ENCODE measurements at places on chromosomes 16 and 17. TPM values are rescaled to one million over a fixed set of nuclear protein-coding genes. Genes with fewer than 3 reads are reported as not detected.

Gene KRTAP4-9
- not detected for total RNA-seq

Gene RDM1
- total RNA-seq, result not detected

DNA sequence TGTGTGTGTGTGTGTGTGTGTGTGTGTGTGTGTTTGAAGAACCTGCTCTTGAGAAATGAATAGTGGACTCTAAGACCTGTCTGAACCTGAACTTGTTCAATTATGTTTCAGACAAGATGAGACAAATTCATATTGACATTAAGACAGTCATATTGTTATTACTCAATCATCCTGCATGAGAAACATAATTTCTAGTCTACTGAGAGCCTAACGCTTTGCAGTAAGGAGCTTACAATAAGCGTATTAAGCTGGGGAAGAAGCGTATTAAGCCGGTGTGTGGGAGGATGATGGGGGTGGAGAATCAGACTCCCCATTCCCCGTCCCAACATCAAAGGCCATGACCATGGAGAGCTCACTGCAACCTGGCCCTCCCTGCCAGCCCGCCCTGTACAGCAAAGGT is 22.4 kb upstream of the MNT start:
- H3K4me1 ChIP-seq, result peaks cover 12% of the 10 kb centered on the region
- no peak for DNase-seq
- H3K4me3 ChIP-seq, result no peak overlapping the region
- H3K27ac ChIP-seq, result no peak overlapping the region
- H3K27me3 ChIP-seq, result no peaks in the 10 kb centered on the region
- H3K36me3 ChIP-seq, result peaks cover 6% of the 10 kb centered on the region

Gene CCL5
- 7.1 TPM for total RNA-seq

Gene KCNAB3
- total RNA-seq, result not detected

GRCh38 chr17:19987897-19988296 is 10.3 kb upstream of the AKAP10 start:
- no peak overlapping the region for H3K27ac ChIP-seq
- H3K4me3 ChIP-seq, result no peak overlapping the region
- no peaks in the 10 kb centered on the region for H3K4me1 ChIP-seq
- DNase-seq, result no peak
- H3K27me3 ChIP-seq, result no peaks in the 10 kb centered on the region

Gene OTOP3
- not detected for total RNA-seq

- H3K4me3 ChIP-seq, result no peak overlapping the region
- no peaks in the 10 kb centered on the region for H3K27me3 ChIP-seq
- H3K36me3 ChIP-seq, result no peaks in the 10 kb centered on the region
- H3K4me1 ChIP-seq, result no peaks in the 10 kb centered on the region
Observed at GRCh38 chr16:76955629-76956028, 235.4 kb upstream of the MON1B start.

DNA sequence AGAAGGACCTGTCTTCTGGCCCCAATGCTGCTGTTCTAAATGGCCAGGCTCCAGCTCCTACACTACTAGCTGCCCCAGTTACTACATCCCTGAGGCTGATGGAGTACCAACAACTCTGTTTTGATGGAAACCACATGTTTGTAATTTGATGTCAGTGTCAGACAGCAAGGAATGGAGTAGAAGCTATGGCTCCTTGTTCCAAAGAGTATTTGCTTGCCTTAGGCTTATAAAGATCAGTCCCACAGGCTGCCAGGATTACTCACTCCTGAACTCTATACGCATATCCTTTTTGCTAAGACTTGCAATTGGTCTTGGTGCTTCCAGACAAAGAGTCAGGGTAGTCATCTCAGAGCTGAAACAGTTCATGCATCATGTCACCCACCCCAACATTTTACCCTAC is 139.6 kb downstream of the HS3ST3A1 start:
- H3K27me3 ChIP-seq, result no peaks in the 10 kb centered on the region

Gene TEPSIN
- total RNA-seq, result 70.8 TPM

GRCh38 chr17:82862737-82863382 is 23.0 kb upstream of the ZNF750 start:
- DNase-seq, result no peak
- no peaks in the 10 kb centered on the region for H3K27me3 ChIP-seq
- H3K4me1 ChIP-seq, result peaks cover 3% of the 10 kb centered on the region
- H3K36me3 ChIP-seq, result no peaks in the 10 kb centered on the region
- H3K4me3 ChIP-seq, result no peak overlapping the region

- H3K27ac ChIP-seq, result no peak overlapping the region
- no peaks in the 10 kb centered on the region for H3K36me3 ChIP-seq
- no peaks in the 10 kb centered on the region for H3K27me3 ChIP-seq
- DNase-seq, result no peak
Observed at GRCh38 chr17:72273289-72274056, 152.7 kb downstream of the SOX9 start.

DNA sequence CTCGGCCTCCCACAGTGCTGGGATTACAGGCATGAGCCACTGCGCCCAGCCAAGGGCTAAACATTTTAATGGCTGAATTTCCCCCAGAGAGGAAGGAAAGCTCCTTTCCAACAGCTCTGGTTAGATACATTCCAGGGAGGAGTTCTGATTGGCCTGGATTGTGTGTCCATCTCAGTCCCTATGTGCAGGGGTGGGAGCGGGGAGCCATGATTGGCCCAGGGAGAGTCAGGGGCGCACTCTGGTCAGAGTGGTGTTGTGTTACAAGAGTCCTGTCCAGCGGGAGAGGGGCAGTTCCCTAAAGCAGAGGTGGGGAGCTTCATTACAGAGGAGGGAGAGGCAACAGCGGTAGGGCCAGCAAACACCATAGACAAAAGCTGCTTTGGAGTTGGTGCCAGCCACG is 75.0 kb downstream of the RAP1GAP2 start:
- no peak for DNase-seq
- no peak overlapping the region for H3K4me3 ChIP-seq
- no peaks in the 10 kb centered on the region for H3K36me3 ChIP-seq
- no peaks in the 10 kb centered on the region for H3K27me3 ChIP-seq
- H3K27ac ChIP-seq, result no peak overlapping the region
- peaks cover 3% of the 10 kb centered on the region for H3K4me1 ChIP-seq

Gene IL21R
- 0.14 TPM for total RNA-seq

- H3K27ac ChIP-seq, result no peak overlapping the region
- H3K4me1 ChIP-seq, result no peaks in the 10 kb centered on the region
- no peak overlapping the region for H3K4me3 ChIP-seq
- no peaks in the 10 kb centered on the region for H3K27me3 ChIP-seq
- no peak for DNase-seq
Observed at GRCh38 chr17:68662037-68662432, 60.9 kb upstream of the FAM20A start.

Gene AOC3
- 146 TPM for total RNA-seq

GRCh38 chr16:9176547-9177418 is 85.3 kb downstream of the HAPSTR1 start:
- H3K36me3 ChIP-seq, result no peaks in the 10 kb centered on the region
- DNase-seq, result no peak
- H3K4me3 ChIP-seq, result no peak overlapping the region
- H3K27me3 ChIP-seq, result no peaks in the 10 kb centered on the region

Gene PRKCB
- total RNA-seq, result 3.4 TPM

Gene EPN3
- total RNA-seq, result not detected

GRCh38 chr17:55155856-55156560 is 108.8 kb upstream of the HLF start:
- H3K27ac ChIP-seq, result no peak overlapping the region
- no peak overlapping the region for H3K4me3 ChIP-seq
- no peaks in the 10 kb centered on the region for H3K27me3 ChIP-seq
- H3K4me1 ChIP-seq, result no peaks in the 10 kb centered on the region
- no peak for DNase-seq

Gene HAGHL
- total RNA-seq, result 6.4 TPM

DNA sequence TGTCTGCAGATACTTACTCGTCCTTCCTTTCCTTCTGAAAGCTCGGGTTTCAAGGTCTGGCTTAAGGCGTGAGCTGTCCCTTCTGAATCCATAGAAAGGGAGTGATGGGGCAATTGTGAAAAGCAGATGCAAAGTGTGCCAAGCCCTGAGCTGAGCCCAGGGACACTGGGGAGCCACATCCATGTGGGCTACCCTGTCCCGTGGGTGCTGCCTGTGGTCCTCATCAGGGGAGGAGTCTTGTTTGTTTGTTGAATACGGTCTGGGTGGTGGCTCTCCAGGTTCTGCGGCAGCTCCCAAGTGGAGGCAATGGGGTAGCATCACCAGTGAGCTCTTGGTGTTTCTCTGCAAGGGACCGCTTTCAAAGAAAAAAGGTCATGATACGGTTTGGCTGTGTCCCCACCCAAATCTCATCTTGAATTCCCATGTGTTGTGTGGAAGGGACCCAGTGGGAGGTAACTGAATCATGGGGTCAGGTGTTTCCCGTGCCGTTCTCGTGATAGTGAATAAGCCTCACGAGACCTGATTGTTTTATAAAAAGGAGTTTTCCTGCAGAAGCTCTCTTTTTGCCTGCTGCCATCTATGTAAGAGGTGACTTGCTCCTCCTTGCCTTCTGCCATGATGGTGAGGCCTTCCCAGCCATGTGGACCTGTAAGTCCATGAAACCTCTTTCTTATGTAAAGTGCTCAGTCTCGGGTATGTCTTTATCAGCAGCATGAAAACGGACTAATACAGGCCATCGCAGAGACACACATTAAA is 1.0 kb upstream of the ALG1 start:
- H3K27ac ChIP-seq, result peak overlapping the region; percentile 80
- peaks cover 9% of the 10 kb centered on the region for H3K4me1 ChIP-seq
- H3K36me3 ChIP-seq, result no peaks in the 10 kb centered on the region
- H3K27me3 ChIP-seq, result no peaks in the 10 kb centered on the region
- DNase-seq, result no peak

GRCh38 chr16:67040906-67041305 is 12.0 kb downstream of the CBFB start:
- H3K36me3 ChIP-seq, result no peaks in the 10 kb centered on the region
- H3K27ac ChIP-seq, result no peak overlapping the region
- no peak for DNase-seq
- H3K4me3 ChIP-seq, result no peak overlapping the region
- H3K27me3 ChIP-seq, result no peaks in the 10 kb centered on the region

DNA sequence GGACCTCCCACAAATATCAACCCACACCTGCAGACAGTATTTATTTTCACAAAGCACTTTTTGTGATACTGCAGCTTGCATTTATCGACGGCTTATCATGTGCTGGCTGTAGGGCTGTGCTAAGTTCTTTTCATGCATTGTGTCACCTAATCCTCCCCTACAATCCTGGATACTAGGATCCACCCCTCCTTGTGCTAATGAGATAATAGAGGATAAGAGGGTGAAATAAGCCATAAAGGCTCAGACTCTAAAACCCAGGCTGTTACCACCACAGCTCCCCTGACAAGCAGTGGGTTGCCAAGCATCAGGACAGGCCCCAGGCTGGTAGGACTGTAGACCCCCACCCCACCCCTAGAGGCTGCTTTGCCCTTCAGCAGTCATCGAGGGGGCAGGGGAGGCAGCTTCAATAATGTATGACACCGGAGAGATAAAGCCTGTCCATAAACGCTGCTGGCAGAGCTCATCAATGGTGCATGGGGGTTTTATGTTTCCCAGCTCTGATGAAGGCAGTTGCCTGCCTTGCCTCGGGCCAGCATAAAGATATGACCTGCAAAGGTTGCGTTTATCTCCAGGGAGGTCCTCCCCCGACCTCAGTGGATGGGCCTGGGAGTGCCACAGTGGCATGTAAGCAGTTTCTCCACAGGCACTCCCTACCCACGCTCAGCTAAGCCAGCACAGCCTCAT is 73.9 kb upstream of the C16orf82 start:
- no peak overlapping the region for H3K27ac ChIP-seq
- H3K4me1 ChIP-seq, result no peaks in the 10 kb centered on the region
- H3K4me3 ChIP-seq, result no peak overlapping the region
- no peaks in the 10 kb centered on the region for H3K27me3 ChIP-seq

DNA sequence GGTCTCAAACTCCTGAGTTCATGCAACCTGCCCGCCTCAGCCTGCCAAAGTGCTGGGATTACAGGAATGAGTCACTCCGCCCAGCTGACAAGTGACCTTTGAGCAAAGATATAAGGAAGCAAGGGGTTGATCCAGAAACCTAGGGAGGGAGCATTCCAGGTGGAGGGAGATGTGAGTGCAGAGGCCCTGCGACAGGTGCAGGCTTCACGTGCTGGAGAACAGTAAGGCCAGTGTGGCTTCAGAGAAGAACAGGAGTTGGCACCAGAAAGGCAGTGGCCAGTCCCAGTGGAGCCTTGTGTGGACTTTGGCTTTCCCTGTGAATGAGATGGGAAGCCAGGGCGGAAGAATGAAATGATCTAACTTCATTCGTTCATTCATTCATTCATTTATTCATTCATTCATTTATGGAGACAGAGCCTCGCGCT is 73.6 kb upstream of the HAS3 start:
- DNase-seq, result no peak
- no peak overlapping the region for H3K27ac ChIP-seq
- H3K4me3 ChIP-seq, result no peak overlapping the region
- no peaks in the 10 kb centered on the region for H3K27me3 ChIP-seq
- peaks cover 16% of the 10 kb centered on the region for H3K4me1 ChIP-seq
